ENCODE measurements at places on chromosomes 2 and 18.
A peak's percentile ranks its signal among the peaks of the same experiment; 100 is the strongest.

GRCh38 chr2:121345101-121345500 is 60.1 kb upstream of the TFCP2L1 start:
- H3K27me3 ChIP-seq: peaks cover 3% of the 10 kb centered on the region
- H3K4me1 ChIP-seq: peaks cover 3% of the 10 kb centered on the region
- H3K4me3 ChIP-seq: no peak overlapping the region
- DNase-seq: no peak
- H3K27ac ChIP-seq: no peak overlapping the region

DNA sequence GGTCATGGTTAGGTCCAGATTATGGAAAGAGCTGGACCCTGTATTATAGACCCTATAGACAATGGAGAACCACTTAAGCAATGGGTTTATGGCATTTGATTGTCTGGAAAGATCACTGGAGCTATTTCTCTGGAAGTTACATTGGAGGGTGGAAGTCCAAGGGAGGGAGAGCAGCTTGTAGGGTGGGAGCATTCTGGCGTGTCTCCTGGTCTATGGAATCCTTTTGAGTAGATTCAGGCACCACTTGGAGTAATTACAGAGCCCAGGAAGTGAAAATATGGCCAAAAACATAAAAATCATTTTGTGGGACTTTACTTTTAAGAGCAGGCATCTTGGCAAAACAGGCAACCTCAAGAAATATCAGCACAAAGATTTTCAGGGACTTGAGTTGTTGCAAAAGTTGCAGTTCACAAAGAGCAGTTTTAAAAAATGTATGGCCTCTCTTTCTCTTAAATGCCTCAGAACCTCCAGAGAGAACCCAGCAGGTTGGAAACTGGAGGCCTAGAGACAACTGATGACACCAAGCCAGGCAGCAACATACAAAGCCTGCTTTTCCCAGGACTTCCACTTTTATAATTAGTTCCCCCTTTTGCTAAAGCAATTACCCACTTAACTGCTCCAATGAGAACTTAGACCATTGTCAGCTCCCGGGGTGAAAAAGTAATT is 331.0 kb downstream of the MYCN start:
- no peaks in the 10 kb centered on the region for H3K27me3 ChIP-seq
- H3K36me3 ChIP-seq: no peaks in the 10 kb centered on the region
- H3K27ac ChIP-seq: no peak overlapping the region
- DNase-seq: no peak
- H3K4me3 ChIP-seq: no peak overlapping the region

GRCh38 chr2:172813314-172813888 is 77.8 kb downstream of the RAPGEF4 start:
- DNase-seq: no peak
- H3K27ac ChIP-seq: no peak overlapping the region
- H3K4me1 ChIP-seq: peaks cover 10% of the 10 kb centered on the region

GRCh38 chr2:69801745-69802290 is 27.6 kb upstream of the GMCL1 start:
- H3K36me3 ChIP-seq: no peaks in the 10 kb centered on the region
- H3K27me3 ChIP-seq: peaks cover 1% of the 10 kb centered on the region
- no peak overlapping the region for H3K4me3 ChIP-seq
- DNase-seq: no peak
- H3K4me1 ChIP-seq: peaks cover 2% of the 10 kb centered on the region

DNA sequence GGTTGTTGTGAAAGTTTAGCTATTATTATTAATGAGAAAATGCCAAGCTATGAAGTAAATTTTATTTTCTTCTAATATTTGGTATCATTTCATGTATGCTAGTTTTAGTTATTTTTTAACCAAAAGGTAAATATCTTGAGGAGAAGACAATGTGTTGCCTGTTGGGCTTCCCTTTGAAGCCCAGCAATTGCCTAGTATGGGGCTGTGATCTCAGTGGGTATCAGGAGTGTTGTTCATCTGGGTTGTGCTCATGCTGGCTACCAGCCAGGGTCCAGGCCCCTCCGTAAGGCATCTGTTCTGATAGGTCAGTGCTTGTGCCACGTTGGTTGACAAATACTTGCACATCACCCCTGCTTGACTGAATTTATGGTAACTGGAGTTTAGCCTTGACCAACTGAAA is 38.0 kb upstream of the DARS1 start:
- peaks cover 32% of the 10 kb centered on the region for H3K4me1 ChIP-seq
- DNase-seq: no peak
- H3K36me3 ChIP-seq: no peaks in the 10 kb centered on the region
- H3K27ac ChIP-seq: no peak overlapping the region
- H3K4me3 ChIP-seq: no peak overlapping the region

DNA sequence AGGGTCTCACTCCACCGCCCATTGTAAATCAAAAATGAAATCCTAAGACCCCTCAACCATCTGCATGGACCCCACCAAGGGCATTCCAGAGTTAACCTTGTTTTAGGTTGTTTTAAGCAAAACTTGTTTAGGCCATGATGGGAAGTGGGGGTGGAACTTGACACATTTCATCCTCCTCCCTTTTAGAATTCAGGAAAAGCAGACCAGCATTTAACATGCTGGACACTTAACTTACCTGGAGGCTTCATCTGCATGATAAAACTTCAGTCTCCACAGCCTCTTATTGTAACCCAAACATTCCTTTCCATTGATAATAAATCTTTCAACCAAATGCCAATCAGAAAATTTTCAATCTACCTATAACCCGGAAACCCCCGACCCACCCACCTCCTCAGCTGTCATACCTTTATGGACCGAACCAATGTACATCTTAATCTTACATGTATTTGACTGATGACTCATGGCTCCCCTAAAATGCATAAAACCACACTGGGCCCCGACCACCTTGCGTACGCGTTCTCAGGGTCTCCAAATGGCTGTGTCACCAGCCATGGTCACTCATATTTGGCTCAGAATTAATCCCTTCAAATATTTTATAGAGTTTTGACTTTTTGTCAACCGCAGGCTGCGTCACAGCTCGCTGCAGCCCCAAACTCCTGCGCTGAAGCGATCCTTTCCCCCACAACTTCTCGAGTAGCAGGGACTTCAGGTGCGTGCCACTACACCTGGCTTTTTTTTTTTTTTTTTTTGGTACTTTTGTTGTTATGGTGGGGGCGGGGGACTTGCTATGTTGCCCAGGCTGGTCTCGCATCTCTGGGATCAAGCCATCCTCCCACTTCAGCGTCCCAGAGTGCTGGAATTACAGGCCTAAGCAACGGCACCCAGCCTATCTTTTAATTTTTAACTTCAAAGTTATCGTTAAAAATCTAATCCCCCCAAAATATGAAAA is 917 bp downstream of the MPPE1 start:
- no peak for DNase-seq
- H3K36me3 ChIP-seq: peaks cover 4% of the 10 kb centered on the region
- peaks cover 6% of the 10 kb centered on the region for H3K27me3 ChIP-seq

DNA sequence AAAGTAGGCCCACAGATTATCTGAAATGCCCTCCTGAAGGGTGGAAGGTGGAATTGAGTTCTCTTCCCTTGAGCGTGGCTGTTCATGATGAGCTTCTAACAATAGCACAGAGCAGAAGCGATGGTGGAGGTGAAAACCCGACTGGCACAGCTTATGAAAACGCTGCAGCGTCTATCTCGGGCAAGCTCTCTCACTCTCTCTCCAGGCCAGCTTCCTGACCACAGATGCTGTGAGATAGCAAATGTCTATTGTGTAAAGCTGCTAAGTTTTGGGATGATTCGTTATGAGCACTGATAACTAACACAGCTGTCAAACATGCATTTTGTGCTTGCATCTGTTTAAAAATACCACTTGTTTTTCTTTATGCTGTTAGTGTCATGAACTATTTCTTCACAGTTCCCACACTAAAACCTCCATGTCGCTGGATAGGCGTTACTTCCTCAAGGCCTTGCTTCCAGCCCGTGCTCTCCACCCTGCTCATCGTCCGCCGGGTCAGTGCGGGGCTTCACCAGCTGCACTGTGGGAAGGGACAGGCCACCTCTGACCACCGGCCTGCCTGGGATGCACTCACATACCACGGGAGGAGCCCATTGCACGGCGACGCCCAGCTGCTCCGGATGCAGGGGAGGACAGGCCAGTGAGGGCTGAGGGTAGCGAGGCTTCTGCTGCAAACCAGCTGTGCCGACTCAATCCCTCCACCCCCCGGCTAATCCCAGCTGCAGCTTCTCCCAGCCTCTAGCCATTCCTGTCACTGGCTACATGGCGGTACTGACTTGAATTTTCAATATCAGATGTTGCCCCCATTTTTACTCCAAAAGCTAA is 60.0 kb upstream of the OTOS start:
- no peak overlapping the region for H3K27ac ChIP-seq
- H3K4me1 ChIP-seq: peaks cover 30% of the 10 kb centered on the region
- no peak overlapping the region for H3K4me3 ChIP-seq
- DNase-seq: no peak

GRCh38 chr18:55475916-55476315 is 112.1 kb downstream of the TCF4 start:
- H3K36me3 ChIP-seq: no peaks in the 10 kb centered on the region
- no peak overlapping the region for H3K27ac ChIP-seq
- no peak overlapping the region for H3K4me3 ChIP-seq
- H3K4me1 ChIP-seq: peaks cover 18% of the 10 kb centered on the region

DNA sequence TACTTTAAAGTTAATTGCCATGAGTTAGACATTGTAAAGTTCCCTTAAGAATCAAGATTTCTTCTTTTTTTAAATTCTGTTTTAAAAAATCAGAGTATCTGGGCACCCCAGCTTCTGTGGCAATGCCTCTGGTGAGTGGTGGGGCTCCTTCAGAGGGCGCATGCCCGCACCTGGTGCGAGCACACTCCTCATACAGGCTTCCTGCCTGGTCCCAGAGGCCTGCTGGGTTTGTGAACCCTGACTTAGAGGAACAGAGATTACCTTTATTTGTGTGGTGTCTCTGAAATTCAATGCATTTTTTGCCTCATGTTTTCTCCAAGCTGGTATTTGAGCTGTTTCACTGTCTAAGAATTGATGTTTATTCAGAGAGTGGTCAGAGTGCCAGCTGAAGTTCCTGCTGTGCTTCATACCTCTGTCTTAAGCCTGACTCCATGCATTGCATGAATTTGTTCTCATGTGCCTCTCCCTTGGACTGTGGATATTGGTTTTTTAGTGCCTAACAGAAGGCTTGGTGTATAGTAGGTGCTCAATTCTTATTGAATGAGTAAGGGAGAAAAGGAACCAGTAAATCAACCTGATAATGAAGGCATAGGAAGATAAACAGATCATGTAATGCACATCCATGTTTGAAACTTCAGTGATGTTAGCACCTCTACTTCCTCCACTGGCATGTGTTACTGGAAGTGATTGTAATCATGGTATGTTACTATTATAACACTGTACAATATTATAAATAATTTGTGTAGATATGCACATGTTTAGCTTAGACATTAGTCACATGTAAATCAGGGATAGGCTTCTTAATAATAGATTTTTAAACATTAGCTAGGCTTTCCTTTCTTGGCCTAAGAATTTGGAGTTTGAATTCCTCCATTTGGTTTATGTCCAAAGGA is 29.0 kb downstream of the PHLPP1 start:
- no peak for DNase-seq
- no peaks in the 10 kb centered on the region for H3K27me3 ChIP-seq
- no peaks in the 10 kb centered on the region for H3K36me3 ChIP-seq
- H3K4me1 ChIP-seq: peaks cover 9% of the 10 kb centered on the region
- no peak overlapping the region for H3K4me3 ChIP-seq

DNA sequence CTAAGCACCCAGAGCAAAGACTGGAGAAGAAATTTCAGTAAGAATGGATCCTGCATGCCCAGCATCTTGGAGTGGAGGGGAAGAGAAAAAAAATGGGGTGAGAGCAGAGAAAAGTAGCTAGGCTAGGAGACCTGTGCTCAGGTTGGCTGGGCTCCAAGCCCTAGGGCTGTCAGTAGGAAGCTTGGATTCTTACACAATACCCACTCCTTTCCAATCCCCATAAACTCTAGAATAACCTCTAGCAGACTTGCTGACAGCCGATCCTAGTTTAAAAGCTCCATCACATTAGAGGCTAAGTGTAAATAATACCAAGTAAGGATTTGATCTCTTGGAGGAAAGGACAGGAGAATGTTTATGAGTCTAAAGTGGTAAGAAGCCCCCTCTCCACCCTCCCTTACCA is 46.2 kb upstream of the NABP1 start:
- no peaks in the 10 kb centered on the region for H3K27me3 ChIP-seq
- H3K4me1 ChIP-seq: peaks cover 4% of the 10 kb centered on the region
- H3K4me3 ChIP-seq: no peak overlapping the region
- no peak overlapping the region for H3K27ac ChIP-seq
- DNase-seq: no peak

- H3K36me3 ChIP-seq: no peaks in the 10 kb centered on the region
- no peak overlapping the region for H3K4me3 ChIP-seq
- no peaks in the 10 kb centered on the region for H3K4me1 ChIP-seq
- DNase-seq: no peak
These were observed 3.1 kb downstream of the B3GNT7 start for GRCh38 chr2:231398585-231398984.

DNA sequence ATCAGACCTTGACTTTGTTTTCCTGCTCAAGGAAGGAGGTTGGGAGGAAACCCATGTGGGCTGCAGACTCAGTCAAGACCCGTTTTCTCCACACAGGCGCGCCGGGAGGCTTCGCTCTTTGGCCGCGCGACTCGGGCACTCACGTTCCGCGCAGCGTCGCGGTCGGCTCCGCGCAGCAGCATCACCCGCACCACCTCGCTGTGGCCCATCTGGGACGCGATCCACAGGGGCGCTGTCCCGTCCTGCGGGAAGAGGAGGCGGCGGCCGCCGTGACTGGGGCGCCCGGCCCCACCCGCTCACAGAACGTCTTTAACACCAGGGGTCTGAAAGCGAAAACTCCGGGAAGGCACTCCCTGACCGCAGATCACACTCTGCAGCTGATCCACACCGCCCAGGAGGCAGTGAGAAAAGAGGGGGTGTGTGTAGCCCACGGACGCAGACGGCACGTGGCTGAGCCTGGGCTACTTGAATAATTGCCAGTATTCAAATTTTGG is 33.1 kb upstream of the NPC1 start:
- no peak overlapping the region for H3K27ac ChIP-seq
- peaks cover 22% of the 10 kb centered on the region for H3K27me3 ChIP-seq
- H3K4me3 ChIP-seq: peak overlapping the region; percentile 72
- no peaks in the 10 kb centered on the region for H3K36me3 ChIP-seq
- peak; percentile 49 for DNase-seq

- no peak for DNase-seq
- H3K27me3 ChIP-seq: peaks cover 10% of the 10 kb centered on the region
- H3K27ac ChIP-seq: peak overlapping the region; percentile 90
- H3K36me3 ChIP-seq: no peaks in the 10 kb centered on the region
- peak overlapping the region; percentile 74 for H3K4me3 ChIP-seq
These were observed 6.0 kb downstream of the ITM2C start for GRCh38 chr2:230870544-230871360.

- H3K27me3 ChIP-seq: peaks cover 4% of the 10 kb centered on the region
- peaks cover 9% of the 10 kb centered on the region for H3K36me3 ChIP-seq
- H3K4me3 ChIP-seq: no peak overlapping the region
These were observed 181.6 kb downstream of the CELF4 start for GRCh38 chr18:37383846-37384595.

GRCh38 chr18:70422391-70422965 is 133.6 kb downstream of the SOCS6 start:
- DNase-seq: no peak
- H3K4me3 ChIP-seq: no peak overlapping the region
- H3K27ac ChIP-seq: no peak overlapping the region
- no peaks in the 10 kb centered on the region for H3K36me3 ChIP-seq
- H3K4me1 ChIP-seq: peaks cover 26% of the 10 kb centered on the region
